ENCODE measurements at places on chromosomes 3 and 15. TPM values are rescaled to one million over a fixed set of nuclear protein-coding genes. Genes with fewer than 3 reads are reported as not detected.

DNA sequence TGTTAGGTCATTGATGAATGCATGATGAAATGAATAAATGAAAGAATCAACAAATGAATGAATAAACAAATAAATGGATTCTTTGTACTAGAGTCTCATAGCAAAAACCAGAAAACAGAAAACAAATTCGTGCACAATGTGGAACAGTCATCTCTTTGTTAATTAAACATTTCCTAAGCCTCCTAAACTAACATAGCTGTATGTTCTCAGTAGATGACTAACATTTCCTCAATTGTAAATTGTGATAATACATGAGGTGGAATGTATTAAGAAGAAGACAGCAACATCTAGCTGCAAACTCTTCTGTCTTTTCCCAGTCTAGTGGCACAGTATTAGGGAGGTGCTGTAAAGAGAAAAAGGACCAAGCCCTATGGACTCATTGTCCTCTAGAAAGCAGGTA lies 1021.0 kb downstream of the MCTP2 start:
- DNase-seq, result no peak

DNA sequence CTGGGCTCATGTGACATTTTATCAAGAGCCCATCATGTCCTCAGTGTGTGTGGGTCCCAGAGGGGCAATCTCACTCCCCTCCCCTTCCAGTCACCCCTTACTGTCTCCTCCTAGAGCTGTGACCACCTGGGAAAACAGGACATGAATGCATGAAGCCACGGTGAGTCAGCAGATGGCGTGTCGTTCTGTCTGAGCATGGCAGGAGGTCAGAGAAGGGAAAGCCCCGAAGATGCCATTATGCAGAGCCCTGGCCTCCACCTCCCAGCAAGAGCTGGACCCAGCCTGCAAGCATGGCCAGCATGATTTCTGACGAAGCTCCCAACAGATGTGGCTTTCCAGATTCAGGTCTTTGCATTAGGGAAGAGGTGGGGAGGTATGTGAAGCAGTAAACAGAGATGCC lies 118.5 kb downstream of the TLE3 start:
- no peak for DNase-seq

- DNase-seq, result peak; percentile 86
These were observed 1.4 kb downstream of the FES start for GRCh38 chr15:90885432-90886290.

GRCh38 chr3:31322460-31322859 lies 210.3 kb upstream of the STT3B start:
- no peak for DNase-seq

GRCh38 chr3:99709686-99710085 lies 71.3 kb downstream of the COL8A1 start:
- no peak for DNase-seq

- DNase-seq, result no peak
These were observed 555.5 kb downstream of the ROBO2 start for GRCh38 chr3:77595371-77595870.

- no peak for DNase-seq
These were observed 3.7 kb downstream of the CHST13 start for GRCh38 chr3:126527455-126528211.

GRCh38 chr3:85709346-85709892 lies 750.6 kb downstream of the CADM2 start:
- no peak for DNase-seq

- DNase-seq, result no peak
These were observed 42.7 kb upstream of the SKOR1 start for GRCh38 chr15:67782691-67782991.

GRCh38 chr3:172931746-172932285 lies 181.3 kb downstream of the ECT2 start:
- DNase-seq, result no peak

GRCh38 chr15:101410612-101411011 lies 78.9 kb downstream of the PCSK6 start:
- no peak for DNase-seq

- DNase-seq, result no peak
These were observed 6.7 kb downstream of the MRAS start for GRCh38 chr3:138355071-138355470.

DNA sequence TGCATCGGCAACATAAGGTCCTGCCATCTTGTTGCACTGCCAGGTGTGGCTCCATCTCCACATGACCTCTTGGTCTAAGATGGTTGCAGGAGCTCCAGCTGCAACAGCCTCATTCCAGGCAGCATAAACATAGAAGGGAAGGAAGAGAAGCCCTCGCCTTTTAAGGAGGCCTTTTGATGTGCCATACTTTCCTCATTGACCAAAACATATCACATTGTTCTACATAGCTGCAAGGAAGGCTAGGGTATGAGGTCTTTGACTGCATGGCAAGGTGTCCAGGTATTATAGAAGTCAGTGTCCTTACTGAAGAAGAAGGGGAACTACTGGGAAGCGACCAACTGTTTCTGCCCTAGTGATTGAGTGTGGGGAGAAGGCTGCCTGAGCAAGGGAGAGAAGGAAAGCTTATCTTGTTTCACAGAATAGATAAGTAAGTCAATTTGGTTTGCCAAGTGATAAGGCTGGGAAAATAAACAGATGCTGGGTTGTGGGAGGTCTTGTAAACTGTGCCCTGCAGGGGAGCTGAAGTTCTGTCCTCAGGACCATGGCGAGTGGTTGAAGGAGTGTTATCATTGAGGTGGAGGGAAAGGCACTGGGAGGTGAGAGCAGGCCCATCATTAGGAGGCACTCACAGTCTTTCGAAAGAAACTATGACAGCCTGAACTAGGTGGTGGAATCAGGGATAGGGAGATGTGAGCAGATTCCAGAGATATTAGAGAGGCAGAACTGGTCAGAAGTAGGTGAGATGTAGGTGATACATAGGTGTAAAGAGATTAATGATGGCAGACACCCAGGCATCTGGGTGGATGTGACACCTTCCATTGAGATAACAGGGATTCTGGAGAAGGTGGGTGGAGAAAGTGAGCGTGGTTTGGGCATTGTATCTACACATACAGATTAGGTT lies 93.8 kb upstream of the IGF1R start:
- no peak for DNase-seq

GRCh38 chr15:60479361-60480110 lies 594 bp upstream of the ICE2 start:
- peak; percentile 39 for DNase-seq

- DNase-seq, result no peak
These were observed 19.3 kb upstream of the ATOSA start for GRCh38 chr15:52698514-52698913.

- DNase-seq, result no peak
These were observed 92.4 kb downstream of the OXNAD1 start for GRCh38 chr3:16357186-16358121.

- no peak for DNase-seq
These were observed 155.6 kb downstream of the LRRC28 start for GRCh38 chr15:99406716-99407487.

DNA sequence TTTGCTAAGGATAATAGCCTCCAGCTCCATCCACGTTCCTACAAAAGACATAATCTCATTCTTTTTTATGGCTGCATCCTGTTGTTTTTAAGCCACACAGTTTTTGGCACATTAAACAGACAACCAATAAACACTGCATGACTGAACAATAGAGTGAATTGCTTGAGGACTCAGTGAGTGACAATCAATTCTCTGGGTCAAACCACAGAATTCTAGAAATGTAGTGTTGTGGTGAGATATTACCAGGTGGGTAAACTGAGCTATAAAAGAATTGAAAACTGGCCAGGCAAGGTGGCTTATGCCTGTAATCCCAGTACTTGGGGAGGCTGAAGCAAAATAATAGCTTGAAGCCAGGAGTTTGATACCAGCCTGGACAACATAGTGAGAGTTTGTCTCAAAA lies 154.7 kb upstream of the CADPS start:
- DNase-seq, result no peak

GRCh38 chr3:174548841-174549623 lies 310.1 kb upstream of the NAALADL2 start:
- no peak for DNase-seq

DNA sequence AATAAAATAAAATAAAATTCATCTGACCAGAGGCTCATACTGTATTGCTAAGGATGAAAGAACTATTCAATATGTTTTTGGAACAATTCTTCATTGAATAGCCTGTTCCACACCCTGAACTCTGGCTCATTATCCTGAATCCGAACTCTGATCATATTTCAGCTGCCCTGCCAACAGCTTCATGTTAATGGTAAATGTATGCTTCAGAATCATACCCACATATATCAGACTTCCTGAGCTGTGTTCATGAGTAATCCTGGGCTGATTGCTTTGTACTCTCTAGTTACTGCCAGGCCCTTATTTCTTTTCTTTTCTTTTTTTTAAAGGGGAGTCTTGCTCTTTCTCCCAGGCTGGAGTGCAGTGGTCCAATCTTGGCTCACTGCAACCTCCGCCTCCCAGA lies 11.8 kb downstream of the INO80 start:
- DNase-seq, result no peak

- DNase-seq, result no peak
These were observed 10.4 kb upstream of the KLF13 start for GRCh38 chr15:31316135-31316795.

GRCh38 chr3:99716463-99716995 lies 78.1 kb downstream of the COL8A1 start:
- DNase-seq, result no peak

CD80 gene
- total RNA-seq, result 20.2 TPM

GALNT15 gene
- total RNA-seq, result not detected

MKRN3 gene
- 0.91 TPM for total RNA-seq

RBSN gene
- 17.8 TPM for total RNA-seq

CPN2 gene
- total RNA-seq, result not detected

CPA3 gene
- not detected for total RNA-seq

CELSR3 gene
- total RNA-seq, result 19.5 TPM

PPM1M gene
- 90.7 TPM for total RNA-seq

PDZRN3 gene
- total RNA-seq, result not detected

SNX22 gene
- 0.58 TPM for total RNA-seq

TLE3 gene
- 64.0 TPM for total RNA-seq

FETUB gene
- not detected for total RNA-seq

TPRG1 gene
- 1.0 TPM for total RNA-seq

CILP gene
- total RNA-seq, result 0.08 TPM

ALPK3 gene
- total RNA-seq, result 0.18 TPM

AADACL2 gene
- not detected for total RNA-seq

GABRR3 gene
- total RNA-seq, result not detected

All from activated CD8-positive, alpha-beta T cell treated with anti-CD3 and anti-CD28 coated beads, Interleukin-2, amount 10 ng/mL, durations not matched to agents 7 days and 5 days (primary cell).